ENCODE measurements at places on chromosomes 7 and 10.

DNA sequence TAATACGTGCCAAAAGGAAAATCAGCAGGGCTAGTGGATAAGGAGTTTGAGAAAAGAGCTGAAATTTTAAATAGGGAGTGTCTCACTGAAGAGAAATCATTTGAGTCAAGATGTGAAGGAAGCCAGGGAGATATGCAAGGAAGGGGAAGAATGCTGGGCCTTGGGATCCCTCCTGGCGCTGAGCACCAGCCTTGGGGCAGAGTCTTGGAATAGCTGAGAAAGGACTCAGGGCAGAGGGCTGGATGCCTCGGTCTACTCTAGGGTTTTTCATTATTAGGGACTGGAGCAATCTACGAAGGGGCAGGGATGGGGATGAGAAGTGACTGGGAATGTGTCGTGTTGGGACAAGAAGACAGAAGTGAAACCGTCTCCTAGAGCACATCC, 484 bp downstream of the ZWINT start:
- DNase-seq, result no peak

GRCh38 chr10:75782463-75783248, 351.2 kb downstream of the LRMDA start:
- no peak for DNase-seq

- DNase-seq, result no peak
These were observed 9.6 kb upstream of the SVOPL start for GRCh38 chr7:138710536-138711385.

DNA sequence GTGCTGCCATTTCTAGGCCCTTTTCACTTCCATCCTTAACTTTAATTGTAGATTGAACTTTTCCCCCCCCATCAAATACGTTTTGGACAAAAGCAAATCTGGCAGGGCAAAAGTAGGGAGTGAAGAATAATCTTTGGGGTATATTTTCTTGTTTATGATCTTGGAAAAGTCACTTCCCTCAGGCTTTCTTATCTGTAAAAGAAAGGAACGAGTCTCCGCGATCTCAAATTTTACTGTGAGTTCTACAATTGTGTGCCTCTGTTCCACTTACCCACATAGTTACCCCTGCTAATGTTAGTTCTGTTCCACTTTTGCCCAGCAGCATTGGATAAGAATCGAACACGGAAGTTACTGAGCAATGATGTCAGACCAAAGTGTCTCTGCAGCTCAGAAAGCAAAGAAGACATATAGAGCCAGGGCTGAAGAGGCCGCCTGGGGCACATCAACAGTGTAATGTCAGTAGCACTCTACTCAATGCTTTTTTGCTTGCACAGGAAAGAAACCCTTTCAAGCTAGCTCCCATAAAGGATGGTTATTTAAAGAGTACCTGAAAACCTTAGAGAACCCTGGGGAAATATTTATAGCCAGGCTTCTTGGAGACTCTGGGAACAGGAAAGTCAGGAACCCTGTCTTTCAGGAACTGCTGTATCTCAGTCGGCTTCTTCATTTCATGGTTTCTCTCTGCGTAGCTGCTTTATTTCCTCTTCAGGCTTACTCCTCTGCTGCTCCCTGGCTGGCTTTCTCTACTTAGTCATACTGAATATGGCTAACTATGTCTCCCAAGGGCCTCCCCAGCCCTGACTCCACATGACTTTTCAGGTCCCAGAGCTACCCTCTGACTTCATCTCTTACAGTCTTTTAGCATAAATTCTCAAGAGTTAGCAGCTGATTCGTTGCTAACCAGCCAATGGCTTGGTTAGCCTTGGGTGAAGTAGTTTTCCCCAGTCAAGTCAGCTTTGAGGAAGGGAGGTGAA, 123.7 kb upstream of the FAM3C start:
- no peak for DNase-seq

DNA sequence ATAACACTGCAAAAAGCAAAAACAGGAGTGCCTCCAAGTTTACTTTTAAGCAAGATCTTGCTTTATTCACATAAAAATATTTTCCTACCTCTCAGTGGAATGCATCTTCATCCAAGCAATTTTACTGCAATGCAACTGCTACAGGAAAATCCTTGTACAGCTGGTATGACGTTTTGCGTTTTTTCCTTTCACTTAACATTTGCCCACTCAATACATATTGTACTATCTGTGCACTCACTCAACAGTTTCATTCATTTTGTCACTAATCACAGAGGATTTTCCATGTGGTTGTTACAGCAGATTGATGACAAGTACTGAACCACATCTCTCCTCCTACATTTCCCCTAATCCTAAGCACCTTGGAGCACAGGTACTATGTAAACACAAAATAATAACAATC, 222.0 kb upstream of the IMMP2L start:
- DNase-seq, result no peak

- no peak for DNase-seq
These were observed 153.2 kb downstream of the KLF6 start for GRCh38 chr10:3631701-3632330.

- no peak for DNase-seq
These were observed 219.5 kb upstream of the ZNF804B start for GRCh38 chr7:88540012-88540411.

DNA sequence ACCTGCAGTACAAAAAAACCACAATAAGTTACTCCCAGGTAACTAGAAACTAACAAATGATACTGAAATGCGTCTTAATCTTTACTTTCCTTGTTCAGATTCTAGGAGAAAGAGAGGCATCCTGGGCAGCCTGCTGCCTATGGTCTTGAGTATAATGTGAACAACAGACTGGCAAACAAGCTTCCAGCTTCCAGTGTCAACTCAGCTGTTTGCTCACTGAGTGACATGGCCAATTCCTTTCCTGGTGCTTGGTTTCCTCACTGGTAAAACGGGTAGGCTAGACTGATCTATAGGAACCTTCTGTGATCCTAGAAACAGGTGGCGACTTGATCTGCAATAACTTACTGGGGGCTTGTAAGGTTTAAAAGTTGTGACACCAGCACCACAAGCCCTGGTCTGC, 10.1 kb downstream of the POLR3A start:
- no peak for DNase-seq

All from NCI-H187 (cell line).